Jurkat, Clone E6-1 (cell line): ENCODE measurements at places on chromosomes 3 and 15.

GRCh38 chr3:105883798-105884377 lies 15.1 kb upstream of the CBLB start:
- no peak for DNase-seq

DNA sequence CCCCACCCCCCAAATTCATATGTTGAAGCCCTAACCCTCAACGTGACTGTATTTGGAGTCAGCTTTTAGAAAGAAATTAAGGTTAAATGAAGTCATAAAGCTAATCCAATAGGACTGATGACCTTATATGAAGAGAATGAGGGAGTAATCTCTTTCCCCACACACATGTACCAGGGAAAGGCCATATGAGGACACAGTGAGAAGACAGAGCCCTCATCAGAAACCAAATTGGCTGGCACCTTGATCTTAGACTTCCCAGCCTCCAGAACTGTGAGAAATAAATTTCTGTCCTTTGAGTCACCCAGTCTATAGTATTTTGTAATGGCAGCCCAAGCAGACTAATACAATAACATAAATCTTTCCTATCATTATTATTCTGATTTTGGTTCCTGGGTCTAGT lies 194.7 kb upstream of the NANOGP8 start:
- DNase-seq: no peak

DNA sequence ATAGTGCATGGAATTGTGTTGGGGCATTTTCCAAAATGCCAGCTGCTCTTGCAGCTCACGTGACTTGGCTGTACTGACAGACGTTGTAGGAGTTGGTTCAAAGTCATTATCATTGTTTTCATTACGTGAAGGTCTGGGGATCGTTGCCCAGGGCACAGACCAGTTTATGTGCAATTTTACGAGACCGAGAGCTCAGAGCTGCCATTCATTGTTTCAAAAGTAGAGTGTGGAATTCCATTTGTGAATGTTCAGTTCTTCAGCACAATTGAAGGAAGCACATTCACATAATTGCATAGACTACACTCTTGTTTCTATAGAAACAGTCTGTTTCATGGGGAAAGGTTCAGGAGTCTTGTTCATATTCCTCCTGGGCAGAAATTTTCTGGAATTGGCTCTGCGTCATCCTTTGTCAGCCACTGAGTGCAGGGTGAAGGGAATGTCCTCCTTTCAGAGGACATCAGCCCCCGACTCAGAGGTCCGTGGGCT lies 54.5 kb downstream of the GABRG3 start:
- DNase-seq: no peak

- peak; percentile 51 for DNase-seq
Observed at GRCh38 chr3:77254967-77255831, 215.3 kb downstream of the ROBO2 start.

GRCh38 chr3:156098437-156099035 lies 21.8 kb upstream of the KCNAB1 start:
- no peak for DNase-seq

DNA sequence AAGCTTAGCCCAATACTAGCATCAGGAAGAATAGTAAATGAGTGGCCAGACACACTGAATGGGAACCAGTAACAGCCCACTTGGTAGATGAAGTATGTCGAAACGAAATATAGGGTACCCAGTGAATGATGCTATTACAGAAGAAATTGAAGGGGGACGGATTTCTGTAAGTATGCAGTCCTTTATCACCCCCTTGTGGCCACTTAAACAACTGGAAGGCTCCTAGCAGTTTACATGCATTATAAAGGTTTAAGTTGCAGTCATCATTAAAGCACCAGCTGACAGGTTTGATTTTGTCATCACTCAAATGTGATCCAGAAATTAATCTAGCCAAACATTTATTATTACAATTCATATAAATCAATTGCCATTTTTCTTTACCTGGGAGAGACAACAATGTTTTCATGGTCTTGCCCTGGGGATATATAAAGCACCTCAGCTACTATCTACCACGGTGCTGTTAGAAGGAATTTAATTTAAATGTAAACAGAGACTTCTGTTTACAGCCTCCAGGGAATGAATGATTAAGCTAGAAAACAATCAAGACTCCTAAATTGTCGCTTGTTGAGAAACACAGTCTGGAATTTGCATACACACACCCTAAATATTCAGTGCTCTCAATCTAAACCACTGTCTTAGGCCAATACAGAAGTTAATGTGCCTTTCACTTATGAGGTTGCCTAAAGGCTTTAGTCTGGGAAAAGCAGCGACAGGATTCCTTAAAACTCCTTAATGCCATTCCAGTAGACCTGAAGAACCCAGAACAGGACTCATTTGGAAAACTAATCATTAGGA lies 7.8 kb downstream of the EIF1B start:
- DNase-seq: peak; percentile 67

DNA sequence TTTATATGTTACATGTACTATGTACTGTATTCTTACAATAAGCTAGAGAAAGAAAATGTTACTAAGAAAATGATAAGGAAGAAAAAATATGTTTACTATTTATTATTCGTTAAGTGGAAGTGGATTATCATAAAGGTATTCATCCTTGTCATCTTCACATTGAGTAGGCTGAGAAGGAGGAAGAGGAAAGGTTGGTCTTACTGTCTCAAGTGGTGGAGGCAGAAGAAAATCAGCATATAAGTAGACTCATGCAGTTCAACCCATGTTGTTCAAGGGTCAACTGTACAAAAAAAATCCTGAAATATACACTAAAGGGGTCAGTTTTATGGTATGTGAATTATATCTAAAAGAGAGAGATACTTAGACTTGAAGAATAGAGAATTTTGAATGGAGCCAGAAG lies 5.7 kb downstream of the HMG20A start:
- no peak for DNase-seq

- DNase-seq: no peak
Observed at GRCh38 chr3:13872451-13872850, 7.4 kb downstream of the WNT7A start.

DNA sequence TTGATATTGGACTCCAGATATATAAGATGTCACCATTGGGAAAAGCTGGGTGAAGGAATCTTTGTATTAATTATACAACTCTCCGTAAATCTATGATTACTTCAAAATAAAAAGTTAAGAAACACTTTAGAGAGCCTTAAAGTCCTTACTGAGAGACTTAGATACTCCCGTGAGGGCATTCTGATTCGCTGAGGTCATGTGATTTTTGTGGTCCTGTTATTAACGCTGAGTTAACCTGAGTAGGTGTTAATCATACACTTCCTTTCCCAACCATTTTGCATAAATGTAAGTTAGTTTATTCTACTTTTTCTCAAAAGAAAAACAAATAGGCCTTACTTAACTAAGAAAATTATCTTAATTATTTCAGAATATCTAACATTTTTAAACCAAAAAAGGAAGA lies 67.1 kb upstream of the LMOD3 start:
- no peak for DNase-seq

GRCh38 chr3:112560307-112560706 lies 1.5 kb downstream of the ATG3 start:
- no peak for DNase-seq

GRCh38 chr3:132210476-132211346 lies 106.5 kb upstream of the ACP3 start:
- no peak for DNase-seq

- DNase-seq: peak; percentile 29
Observed at GRCh38 chr3:124092811-124093210, 100.9 kb upstream of the ROPN1 start.

DNA sequence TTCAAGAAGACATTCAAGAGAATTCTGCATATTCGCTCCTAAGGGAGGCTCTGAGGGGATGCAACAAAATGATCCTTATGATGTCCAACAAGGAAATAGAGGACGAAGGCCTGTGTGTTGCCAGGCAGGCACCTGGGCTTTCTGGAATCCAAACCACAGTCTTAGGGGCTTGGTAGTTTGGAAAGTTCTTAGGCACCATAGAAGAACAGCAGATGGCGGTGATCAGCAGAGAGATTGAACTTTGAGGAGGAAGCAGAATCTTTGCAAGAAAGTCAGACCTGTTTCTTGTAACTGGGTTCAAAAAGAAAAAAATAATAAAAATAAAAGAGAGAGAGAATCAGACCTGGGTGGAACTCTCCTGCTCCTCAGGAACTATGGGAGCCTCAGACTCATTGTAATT lies 11.7 kb upstream of the ATG7 start:
- DNase-seq: no peak

- no peak for DNase-seq
Observed at GRCh38 chr15:89670971-89671560, 8.1 kb downstream of the PLIN1 start.

DNA sequence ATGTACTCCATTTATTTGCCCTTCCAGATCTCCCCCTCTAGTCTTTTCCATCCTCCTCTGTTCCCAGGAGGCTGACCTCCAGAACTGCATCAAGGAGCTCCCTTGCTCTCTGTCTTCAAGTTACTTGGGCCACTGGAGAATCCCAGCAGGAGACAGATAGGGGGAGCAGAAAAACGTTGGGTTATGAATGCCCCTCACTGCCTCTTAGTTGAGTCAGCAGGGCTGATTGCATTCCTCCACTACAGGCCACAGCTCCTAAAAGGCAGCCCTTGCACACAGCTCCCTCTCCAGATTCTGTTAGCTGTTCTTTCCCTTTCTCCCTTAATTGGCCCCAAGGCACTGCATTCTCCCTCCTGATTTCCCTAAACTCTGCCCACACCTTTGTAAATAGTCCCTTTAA lies 12.4 kb upstream of the CEP152 start:
- DNase-seq: no peak

DNA sequence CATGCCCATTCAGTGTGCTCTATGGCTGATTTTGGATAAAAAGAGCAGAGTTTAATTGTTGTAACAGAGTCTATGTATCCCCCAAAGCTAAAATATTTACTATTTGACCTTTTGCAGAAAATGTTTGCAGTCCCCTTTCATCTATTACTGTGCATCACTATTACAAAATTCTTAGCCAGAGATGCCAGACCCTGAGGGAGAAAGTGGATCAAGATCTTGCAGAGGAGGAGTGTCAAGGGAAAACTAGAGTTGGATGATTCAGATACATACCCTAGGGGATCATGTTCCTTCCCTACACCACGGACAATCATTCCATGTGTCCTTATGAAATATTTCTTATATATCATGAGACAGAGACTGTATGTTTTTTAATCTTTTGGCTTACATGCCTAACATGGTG lies 68.6 kb upstream of the TPRG1 start:
- DNase-seq: no peak
